ENCODE measurements at places on chromosomes 12 and 14.

- no peak for DNase-seq
Measured at GRCh38 chr12:11730299-11731041, 81.0 kb downstream of the ETV6 start.

GRCh38 chr12:91179315-91179714 lies 3.3 kb downstream of the DCN start:
- DNase-seq: no peak

GRCh38 chr14:62844546-62844945 lies 200.7 kb downstream of the KCNH5 start:
- no peak for DNase-seq

GRCh38 chr12:54018468-54018984 lies 9.7 kb upstream of the HOXC6 start:
- no peak for DNase-seq

DNA sequence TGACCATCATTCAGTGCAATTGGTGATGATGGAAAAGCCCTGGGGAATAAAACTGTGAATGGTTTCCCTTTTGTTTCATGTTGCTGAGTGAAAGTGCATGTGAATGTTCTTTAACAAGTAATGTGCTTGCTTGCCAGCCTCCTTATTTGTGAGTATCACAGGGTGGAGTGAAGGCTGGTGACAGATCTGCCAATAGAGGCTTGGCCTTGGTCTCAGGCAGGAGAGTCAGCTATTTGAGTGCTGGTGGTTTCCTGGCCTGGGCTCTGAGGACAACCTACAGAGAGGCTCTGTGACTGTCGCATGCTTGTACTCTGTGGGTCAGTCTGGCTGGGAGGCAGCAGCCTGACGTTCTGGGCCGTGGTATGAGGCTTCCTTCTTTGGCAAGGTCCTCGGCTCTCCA lies 20.7 kb downstream of the KRT85 start:
- peak; percentile 10 for DNase-seq

GRCh38 chr12:4133029-4133428 lies 140.5 kb upstream of the CCND2 start:
- DNase-seq: no peak

- DNase-seq: no peak
Measured at GRCh38 chr12:52896190-52897100, 8.4 kb downstream of the KRT8 start.

DNA sequence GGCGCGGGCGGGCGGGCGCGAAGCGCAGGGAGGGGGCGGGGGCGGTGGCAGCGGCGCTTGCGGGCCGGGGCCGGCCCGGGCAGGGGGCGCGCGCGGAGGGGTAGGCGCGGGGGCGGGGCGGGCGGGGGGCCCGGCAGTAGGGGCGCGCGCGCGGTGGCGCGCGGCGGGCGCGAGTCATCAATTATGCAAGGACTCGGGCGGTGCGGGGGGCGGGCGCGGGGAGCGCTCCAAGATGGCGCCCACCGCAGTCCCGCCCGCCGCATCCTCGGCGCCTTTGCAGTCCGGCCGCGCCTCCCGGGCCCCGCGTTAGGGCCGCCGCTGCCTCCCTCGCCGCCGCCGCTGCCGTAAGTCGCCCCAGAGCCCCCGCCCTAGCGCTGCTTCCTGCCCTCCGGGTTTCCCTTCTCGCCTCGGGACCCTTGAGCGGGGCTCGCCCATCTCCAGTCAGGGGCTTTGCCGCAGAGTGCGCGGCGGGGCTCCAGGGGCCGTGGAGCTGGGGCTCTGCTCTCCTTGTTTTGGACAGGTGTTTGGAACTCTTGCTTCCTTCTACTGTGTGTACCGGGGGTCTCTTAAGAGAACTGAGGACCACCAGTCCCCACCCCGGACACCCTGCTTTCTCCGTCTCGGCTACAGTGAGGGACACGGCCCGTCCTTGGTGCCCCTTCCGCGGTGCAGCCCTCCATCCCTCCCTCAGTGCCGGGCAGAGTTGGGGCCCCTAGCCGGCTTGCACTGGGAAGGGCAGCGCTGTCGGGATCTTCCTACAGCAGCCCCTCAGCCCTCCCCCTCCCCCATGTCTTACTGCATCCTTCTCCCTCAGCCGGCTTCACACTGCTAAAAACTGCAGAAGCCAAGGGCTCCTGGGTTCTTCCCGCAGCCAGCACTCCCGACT lies at the start of gene SCN8A:
SCN8A (plus strand) TSS at position 218 of the 886 bp plus-strand sequence. CDS start 71,585 bp downstream, outside the sequence.
- peak; percentile 45 for DNase-seq

GRCh38 chr14:75338398-75338797 lies 59.8 kb downstream of the FOS start:
- no peak for DNase-seq

DNA sequence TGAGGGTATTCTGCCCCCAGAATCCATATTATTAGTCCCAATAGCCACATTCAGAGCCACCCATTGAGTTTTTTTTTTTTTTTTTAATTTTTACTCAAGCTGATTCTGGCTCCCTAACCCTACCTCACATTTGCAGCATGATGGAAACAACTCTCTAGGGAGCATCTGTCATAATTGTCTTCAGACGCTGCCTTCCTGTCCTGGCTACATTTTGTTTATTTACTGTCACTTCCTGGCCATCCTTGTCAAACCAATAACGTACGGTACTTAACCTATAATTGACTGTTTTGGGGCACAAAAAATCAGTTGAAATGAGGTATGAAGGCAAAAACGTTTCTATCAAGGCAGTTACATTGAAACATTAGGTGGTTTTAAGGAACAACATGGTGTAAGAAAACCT lies 2.1 kb downstream of the GLIPR1 start:
- no peak for DNase-seq

DNA sequence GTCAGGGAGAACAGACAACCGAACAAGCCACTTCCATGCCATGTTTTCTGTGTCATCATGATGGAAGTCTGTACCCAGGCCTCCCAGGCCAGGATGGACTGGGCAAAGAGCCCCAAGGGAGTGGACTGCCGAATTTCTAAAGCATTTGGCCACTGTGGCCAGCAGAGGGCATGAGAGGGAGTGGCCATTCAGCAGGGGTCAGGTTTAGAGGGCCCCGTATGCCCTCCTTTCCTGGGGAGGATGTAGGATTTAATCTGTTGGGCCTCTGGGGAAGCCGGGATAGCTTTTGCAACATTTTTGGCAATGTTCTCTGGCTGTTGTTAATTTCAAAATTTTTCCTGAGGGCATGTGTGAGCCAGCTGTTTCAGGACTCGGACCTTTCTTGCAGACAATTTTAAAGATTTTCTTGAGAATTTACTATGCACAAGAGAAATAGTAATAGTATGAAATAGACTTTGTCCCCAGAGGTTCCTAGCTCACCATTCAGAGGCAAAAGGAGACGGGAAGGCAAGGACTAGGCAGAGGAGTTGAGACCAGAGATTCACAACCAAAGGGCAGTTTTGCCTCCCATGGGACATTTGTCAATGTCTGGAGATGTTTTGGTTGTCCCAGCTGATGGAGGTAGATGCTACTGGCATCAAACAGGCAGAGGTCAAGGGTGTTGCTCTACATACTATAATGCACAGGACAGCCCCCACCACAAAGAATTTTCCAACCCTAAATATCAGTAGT lies 18.0 kb downstream of the ACACB start:
- no peak for DNase-seq

GRCh38 chr12:10749700-10750384 lies 26.7 kb upstream of the YBX3 start:
- peak; percentile 60 for DNase-seq

GRCh38 chr12:46699986-46700385 lies 125.8 kb downstream of the SLC38A4 start:
- no peak for DNase-seq

- no peak for DNase-seq
Measured at GRCh38 chr12:43308776-43309175, 243.2 kb downstream of the ADAMTS20 start.

DNA sequence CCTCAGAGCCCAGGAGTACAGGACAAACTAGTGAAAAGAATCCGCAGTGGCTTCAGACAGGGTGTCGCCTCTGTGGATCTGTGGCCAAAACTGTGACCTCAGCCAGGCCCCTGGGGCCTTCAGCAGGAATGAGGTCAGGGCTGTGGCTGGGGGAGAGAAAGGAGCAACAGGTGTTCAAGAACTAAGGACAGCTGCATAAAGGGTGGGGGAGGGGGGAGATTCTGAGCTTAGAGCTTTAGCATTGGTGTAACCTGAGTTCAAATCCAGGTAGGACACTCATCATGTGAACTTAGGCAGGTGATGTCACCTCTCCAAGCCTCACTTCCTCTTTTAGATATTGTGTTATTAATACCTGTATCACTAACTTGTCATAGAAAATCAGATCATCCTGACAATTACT lies 40.9 kb upstream of the CORO1C start:
- DNase-seq: no peak
